ENCODE measurements at places on chromosomes 1 and 21.
A peak's percentile ranks its signal among the peaks of the same experiment; 100 is the strongest.

- no peak for DNase-seq
These were observed 2.6 kb upstream of the NADK start for GRCh38 chr1:1780598-1781525.

DNA sequence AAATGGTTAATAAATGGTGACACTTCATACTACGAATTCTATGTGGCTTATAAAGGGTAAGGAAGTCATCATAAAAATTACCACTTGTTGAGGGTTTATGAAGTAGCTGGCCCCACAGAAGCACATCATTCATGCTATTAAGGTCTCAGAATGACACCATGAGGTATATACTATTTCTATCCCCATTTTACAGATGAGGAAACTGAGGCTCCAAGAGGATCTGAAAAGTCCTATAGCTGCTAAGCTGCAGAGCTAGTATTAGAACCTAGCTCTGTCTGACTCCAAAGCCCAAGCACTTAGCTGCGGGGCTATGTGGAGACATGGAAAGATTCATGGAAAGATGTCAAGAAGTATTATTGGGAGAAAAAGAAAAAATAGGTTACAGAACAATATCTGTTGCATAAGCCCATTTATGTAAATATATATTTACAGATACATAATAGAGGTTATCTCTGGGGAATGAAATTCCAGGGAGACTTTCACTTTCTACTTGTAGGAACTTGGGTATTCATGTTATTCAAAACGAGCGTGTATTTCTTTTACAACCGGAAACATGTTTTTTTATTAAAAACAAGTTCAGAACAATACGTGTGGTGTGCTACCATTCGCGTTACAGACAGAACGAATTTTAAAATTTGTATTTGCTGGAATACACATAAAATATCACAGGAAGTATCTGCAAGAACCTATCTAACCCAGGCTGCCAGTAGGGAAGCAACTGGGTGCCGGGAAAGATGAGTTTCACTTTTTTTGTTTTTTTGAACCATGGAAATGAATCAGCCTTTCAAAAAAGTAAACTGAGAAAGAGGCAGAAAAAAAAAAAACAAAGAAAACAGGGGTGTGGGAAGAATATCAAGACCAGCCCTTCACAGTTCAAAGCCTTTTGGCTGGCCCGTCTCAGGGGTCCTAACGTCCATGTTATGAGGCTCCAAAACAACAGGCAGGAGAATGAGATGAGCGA is 13.4 kb downstream of the SPOCD1 start:
- no peak for DNase-seq

DNA sequence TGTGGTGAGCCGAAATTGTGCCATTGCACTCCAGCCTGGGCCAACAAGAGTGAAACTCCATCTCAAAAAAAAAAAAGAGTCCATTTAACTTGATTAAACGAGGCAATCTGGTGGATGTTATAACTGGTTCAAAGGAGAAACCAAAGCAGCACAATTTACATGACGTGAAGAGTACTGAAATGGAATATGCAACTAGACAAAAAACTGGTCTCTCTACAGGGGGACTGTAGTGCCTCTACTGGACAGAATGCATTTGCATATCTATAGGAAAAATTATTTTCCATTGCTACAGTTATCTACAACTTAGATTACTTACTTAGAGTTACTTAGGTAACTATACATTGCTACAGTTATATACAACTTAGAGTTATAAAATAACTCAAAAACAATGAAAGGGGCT is 2.7 kb upstream of the CAPN2 start:
- no peak for DNase-seq

- DNase-seq: no peak
These were observed 102.3 kb upstream of the IPO9 start for GRCh38 chr1:201726700-201727099.

DNA sequence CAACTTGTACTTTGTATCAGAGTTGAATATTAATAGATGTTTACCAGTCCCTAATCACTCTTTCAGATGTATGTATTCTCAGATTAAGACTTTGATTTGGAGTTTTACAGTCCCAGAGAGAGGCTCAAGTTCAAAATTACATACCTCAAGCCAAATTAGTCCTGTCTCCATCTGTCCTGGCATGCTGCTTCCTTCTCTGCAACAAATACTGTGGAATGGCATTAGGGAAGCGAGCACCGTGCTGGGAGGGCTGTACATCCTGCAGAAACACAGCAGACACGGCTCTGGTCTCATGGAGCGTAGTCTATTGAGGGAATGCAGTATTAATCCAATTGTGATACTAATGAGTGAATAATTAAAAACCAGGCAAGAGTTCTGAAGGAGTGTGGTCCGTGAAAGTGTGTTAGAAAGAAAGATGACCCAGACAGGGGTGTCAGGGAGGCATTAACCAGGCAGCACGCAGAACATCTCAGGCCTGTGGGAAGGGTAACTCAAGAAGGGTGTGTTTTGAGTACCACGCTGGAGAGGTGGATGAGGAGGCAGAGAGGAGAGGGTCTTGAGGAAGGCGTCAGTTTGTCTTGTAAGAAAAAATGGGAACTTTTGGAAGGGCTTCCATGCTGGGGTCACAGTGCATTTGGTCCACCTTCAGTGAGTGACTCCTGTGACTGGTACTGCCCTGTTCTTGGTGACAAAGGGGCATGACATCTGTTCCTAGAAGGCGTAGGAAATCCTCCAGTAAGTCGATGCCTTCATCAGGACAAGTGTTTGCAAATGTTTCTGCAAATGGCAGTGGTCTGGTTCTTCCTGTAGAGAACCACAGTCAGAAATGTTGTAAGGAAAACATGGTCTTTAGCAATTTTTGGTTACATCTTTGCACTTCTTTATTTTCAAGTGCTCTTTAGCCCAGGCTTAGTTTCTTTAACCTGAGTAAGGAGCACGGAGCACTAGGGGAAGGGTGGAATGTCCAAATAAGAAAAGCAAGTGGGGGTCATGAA is 1.6 kb downstream of the RAB4A start:
- DNase-seq: peak; percentile 13

DNA sequence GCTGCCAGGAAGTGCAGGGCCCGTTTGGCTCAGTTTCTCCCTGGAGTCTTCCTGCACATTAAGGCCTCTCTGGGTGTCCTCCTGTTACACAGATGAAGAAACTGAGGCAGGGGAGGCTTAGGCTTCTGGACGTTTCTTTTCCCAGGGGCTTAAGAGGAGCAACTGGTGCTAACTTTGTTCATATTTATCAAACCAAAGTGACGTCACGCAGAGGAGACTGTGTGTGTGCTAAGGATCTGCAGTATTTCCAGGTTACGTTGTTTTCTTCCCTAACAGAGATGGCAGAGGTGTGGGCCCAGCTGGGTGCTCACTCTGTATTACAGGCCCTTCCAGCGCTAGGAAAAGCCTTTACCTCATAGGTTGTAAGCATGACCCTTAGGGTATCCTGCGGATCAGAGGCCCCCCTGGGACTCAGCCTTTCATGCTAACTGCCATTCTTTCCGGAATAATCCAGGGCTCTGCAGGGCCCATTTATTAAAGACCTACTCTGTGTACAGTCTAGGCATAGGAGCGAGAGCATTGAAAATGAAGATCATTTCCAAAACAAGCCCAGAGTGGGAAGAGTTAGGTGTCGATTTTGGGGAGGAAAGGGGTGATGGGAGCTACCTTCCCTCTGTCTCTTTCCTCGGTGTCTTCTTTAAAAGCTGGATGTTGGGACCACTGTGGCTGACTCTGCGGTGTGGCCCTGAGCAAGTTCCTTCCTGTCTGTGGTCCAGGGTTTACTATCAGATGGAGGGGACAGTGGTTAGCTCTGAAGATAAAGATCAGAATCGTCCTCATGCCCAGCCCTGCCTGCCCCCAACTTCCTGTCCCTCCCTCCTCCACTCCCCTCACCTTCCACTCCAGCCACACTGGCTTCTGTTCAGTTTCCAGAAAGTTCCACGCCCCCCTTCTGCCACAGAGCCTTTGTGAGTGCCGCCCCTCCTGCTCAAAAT is 4.6 kb downstream of the AGTRAP start:
- no peak for DNase-seq

GRCh38 chr1:51569284-51570062 is 47.4 kb upstream of the OSBPL9 start:
- peak; percentile 81 for DNase-seq

DNA sequence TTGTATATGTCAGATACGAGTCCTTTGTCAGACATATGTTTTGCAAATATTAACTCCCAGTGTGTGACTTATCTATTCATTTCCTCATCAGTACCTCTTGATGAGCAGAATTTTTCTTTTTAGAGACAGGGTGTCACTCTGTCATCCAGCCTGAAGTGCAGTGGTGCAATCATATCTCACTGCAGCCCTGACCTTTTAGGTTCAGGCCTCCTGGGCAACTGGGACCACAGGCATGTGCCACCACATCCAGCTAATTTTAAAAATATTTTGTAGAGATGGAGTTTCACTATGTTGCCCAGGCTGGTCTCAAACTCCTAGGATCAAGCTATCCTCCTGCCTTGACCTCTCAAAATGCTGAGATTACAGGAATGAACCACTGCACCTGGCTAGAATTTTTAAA is 93.0 kb downstream of the HLCS start:
- no peak for DNase-seq

DNA sequence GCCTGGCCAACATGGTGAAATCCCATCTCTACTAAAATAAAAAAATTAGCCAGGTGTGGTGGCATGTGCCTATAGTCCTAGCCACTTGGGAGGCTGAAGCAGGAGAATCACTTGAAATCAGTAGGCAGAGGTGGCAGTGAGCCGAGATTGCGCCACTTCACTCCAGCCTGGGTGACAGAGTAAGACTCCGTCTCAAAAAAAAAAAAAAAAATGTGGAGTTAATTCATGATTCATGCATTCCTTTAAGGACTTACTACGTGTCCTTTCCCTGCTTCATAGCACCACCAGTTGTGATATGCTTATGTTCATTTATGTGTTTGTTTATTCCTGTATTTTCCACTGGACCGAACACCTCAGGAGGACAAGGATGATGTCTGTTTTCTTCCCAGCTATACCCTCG is 12.7 kb upstream of the PRELP start:
- DNase-seq: peak; percentile 83

DNA sequence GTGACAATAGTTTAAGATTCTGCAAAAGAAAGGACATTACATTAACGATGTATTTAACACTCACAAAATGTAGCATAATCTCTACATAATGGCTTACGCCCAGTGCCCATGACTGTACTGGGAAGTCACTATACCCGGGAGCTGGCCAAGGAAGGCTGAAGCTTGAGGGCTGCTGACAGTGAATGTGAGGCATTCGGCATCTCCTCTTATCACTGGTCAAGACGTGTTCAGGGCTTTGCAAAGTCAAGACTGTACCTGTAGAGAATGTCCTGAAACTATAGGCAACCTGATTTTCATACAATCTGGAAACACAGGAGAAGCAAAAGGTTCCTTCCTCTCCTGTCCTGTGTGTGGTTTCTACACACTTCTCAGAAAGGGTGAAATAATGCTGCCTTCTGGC is 12.7 kb upstream of the IFNGR2 start:
- DNase-seq: no peak

- DNase-seq: peak; percentile 49
These were observed 298.9 kb downstream of the KCNT2 start for GRCh38 chr1:196309386-196309785.

DNA sequence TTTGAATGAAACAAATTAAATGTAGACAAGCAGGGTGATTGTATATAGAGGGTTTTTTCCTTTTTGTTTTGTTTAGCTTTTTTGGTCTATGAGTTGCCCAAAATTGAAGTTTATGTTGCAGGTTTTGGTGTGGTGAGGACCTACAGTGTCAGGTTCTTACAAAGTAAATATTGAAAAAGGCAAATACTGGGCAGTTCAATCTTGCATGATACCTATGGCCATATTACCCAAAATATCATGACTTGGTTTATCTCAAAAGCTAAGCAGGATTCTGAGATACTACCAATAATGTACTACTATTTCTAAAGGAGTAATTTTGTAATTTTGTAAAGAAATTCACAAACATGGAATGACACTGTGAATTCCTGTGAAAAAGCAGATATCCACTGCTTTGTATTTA is 1.8 kb downstream of the DNAJB4 start:
- DNase-seq: no peak

DNA sequence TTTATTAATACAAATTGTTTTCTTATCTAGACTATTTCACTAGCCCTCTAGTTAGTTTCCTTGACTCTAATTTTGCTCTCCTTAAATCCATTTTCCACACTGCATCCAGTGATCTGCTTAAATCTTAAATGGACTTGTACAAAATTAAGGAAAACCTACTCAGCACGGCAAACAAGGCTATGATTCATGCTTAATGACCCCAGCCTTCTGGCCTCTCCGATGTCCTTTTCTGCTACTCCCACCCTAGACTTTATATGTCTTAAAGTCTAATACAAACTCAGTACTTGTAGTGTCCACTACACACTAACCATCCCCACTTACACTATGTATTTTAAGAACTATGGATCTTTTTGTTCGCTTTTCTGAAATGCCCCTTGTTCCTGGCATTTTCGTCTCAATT is 2.2 kb downstream of the TMED5 start:
- DNase-seq: no peak

Data from fibroblast of upper back skin (primary cell).